ENCODE measurements at places on chromosomes 7 and 10.

GRCh38 chr10:49318755-49319154 is 19.8 kb downstream of the C10orf71 start:
- DNase-seq, result peak; percentile 39

DNA sequence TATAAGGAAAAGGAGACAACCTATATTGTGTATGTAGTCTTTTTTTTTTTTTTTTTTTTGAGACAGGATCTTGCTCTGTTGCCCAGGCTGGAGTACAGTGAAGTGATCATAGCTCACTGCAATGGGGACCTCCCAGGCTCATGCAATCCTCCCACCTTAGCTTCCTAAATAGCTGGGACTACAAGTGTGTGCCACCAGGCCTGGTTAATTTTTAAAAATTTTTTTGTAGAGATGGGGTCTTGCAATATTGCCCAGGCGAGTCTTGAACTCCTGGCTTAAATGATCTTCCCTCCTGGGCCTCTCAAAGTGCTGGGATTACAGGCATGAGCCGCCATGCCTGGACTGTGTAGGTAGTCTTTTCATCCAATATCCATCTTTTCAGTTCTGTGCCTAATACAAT is 78.7 kb upstream of the ARHGAP21 start:
- no peak for DNase-seq

DNA sequence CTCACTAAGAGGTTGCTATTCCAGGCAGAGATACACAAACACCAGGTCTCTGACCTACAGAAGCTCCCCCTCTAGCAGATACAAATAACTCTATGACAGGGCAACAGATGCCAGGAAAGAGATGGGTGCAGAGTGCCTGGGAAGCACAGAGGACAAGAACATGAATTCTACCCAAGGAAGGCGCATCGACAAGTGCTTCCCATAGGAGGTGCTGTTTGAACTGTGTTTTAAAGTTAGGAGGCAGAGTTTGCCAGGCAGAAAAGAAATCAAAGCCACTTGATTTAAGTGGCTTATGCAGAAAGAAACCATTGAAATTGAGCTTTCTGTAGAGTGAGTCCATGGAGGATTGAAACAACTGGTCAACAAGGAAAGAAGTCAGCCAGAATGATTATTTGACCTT is 35.3 kb upstream of the EGR2 start:
- DNase-seq, result no peak

GRCh38 chr10:34789966-34790506 is 25.1 kb downstream of the PARD3 start:
- no peak for DNase-seq

- DNase-seq, result no peak
Observed at GRCh38 chr10:121926671-121927317, 1.0 kb downstream of the ATE1 start.

- no peak for DNase-seq
Observed at GRCh38 chr10:33749790-33750189, 415.3 kb upstream of the NRP1 start.

- no peak for DNase-seq
Observed at GRCh38 chr7:51850126-51850525, 533.5 kb upstream of the COBL start.

DNA sequence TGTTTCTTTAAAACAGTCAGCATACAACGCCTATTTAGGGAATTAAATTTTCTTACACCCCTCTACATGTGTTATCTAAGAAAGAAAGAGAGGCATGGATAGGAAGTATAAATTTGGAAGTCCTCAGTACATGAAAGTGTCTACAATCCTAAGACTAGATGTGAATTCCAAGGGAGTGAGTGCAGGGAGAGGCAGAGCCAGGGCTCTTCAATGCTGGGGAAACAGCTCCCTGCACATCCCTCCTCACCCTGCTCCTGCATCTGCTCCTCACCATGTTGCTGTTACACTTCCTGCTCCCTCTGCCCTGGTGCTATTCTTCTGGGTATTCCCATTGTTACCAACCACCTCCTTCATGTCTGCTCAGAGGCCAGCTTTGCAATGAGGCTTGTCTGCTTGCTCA is 229.1 kb upstream of the AKR1E2 start:
- no peak for DNase-seq

DNA sequence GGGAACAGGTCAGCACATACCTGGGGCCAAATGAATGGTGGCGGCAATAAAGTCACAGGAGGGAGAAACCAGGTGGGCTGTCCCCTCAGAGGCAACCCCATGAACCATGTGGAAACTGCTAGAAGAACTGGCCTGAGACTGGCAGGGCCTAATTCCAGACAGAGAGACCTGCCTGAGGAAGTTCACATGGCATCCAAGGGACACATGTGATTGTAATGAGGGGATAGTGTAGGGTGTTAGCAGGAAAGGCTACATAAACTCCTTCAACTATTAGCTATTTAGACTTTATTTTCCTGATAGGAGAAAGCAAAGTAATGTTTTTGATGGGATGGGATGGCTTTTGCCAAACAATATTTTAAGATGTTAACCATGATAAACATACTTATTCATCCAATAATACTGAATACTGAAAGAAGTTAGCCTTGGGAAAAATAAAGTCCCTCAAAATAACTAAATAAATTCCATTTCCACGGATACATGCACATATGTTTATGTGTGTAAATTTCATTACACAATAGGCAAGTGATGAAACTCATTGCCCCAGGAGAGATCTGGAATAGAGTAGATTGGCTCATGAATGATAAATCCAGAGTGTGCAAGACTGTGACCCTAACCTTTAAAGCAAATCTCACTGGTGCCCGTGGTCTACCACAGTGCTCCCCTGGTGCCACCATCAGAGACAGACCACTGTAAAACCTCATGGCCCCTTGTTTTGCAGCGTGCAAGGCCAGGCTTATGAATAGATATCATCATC is 137.0 kb downstream of the NRF1 start:
- no peak for DNase-seq

DNA sequence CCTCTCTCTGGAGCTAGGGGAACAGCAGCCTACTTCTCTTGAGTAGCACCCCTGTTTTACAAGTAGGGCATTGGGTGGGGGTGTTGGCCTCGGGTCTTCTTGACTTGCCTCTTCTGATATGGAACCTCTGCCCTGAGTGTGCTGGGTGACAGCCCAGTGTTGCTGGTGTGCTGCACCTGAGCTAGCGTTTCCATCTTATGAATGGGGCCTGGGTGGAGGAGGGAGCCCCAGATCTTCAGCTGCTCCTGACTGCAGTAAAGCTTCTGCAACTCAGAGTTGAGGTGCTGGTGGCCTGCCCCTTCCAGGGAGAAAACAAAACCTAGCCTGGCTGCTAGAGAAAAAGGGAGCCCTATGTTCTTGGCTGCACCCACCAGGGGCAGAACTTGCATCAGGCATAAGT is 202.5 kb upstream of the SHH start:
- no peak for DNase-seq

GRCh38 chr10:70137927-70138883 is 5.6 kb upstream of the AIFM2 start:
- DNase-seq, result peak; percentile 40

DNA sequence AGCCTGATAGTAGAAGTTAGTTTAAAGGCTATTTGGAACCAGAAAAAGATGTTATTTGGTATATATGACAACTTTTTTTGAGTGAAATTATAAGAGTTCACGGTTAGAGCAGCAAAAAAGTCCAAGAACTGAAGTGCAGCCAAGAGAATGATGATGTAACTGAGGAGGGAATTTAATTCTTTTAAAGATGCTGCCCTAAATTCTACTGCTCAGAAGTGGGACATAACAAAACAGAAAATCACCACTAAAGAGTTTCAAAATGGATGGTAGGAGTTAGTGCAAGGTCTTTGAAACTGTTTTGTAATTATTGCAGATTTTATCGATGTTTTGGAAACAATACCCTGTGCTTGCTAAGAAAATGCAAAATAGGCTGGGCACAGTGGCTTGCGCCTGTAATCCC is 6.5 kb downstream of the SAMD8 start:
- no peak for DNase-seq

- no peak for DNase-seq
Observed at GRCh38 chr10:9759596-9759995, 1258.1 kb upstream of the CELF2 start.
